HCT116 (cell line): ENCODE measurements at places on chromosomes 7 and 10. TPM values are rescaled to one million over a fixed set of nuclear protein-coding genes. Genes with fewer than 3 reads are reported as not detected.

SH2D4B gene
- total RNA-seq: 0.22 TPM

JCAD gene
- 17.5 TPM for total RNA-seq

OPN4 gene
- total RNA-seq: not detected

CDHR1 gene
- total RNA-seq: not detected

LRIT2 gene
- not detected for total RNA-seq

SPDYE9 gene
- total RNA-seq: not detected

SPDYE5 gene
- not detected for total RNA-seq

SH2B2 gene
- 11.8 TPM for total RNA-seq

LMTK2 gene
- 17.8 TPM for total RNA-seq

MUC3A gene
- 30.8 TPM for total RNA-seq

FBXO24 gene
- total RNA-seq: 2.1 TPM

SLC26A5 gene
- total RNA-seq: 0.15 TPM

PCLO gene
- total RNA-seq: 2.4 TPM

MEST gene
- total RNA-seq: 49.5 TPM

DOCK1 gene
- total RNA-seq: 46.5 TPM

PNLIP gene
- total RNA-seq: 1.3 TPM
